ENCODE measurements at places on chromosomes 12 and 14.

GRCh38 chr12:78146365-78146772 lies 315.7 kb downstream of the NAV3 start:
- no peak for DNase-seq

DNA sequence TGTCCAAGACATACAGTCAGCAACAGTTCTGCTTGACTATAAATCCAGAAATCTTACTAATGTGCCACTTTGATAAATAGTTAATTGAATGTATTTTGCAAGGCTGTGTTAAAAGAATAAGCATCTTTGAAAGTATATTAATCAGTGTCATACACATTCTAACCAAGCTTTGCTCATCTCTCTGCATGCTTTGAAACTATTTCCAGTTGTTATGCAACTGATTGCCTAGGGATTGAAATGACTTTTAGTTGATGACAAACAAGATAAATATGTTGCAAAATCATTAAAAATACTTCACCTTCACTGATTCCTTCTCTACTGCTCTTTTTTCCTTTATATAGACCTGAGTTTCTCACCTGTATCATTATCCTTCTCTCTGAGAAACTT lies 91.3 kb downstream of the AEBP2 start:
- DNase-seq: no peak

- no peak for DNase-seq
These were observed 1.9 kb downstream of the SERPINA11 start for GRCh38 chr14:94450722-94451090.

GRCh38 chr14:38868399-38869290 lies 234.4 kb downstream of the SEC23A start:
- DNase-seq: no peak

DNA sequence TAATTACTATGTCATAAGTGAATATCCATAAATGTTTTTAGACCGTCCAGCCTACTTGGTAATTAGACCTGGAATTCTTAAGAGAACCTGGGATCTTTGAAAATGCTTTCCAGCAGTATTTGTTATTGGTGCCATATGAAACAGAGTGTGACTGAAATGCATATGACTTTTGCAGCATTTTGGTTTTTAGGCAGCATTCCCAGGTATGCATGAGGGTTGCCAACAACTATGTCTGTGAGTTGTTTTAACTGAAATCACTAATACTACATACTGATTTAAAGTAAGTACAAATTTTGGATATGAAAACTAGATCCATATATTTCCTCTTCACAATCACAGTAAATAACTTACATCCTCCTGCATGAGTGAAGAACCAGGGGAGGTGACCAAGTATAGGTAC lies 437.7 kb upstream of the FAR2 start:
- DNase-seq: no peak
